CMK (cell line): ENCODE measurements at places on chromosomes 6 and 20.

- DNase-seq = no peak
These were observed 28.1 kb downstream of the NCOA6 start for GRCh38 chr20:34797012-34797995.

DNA sequence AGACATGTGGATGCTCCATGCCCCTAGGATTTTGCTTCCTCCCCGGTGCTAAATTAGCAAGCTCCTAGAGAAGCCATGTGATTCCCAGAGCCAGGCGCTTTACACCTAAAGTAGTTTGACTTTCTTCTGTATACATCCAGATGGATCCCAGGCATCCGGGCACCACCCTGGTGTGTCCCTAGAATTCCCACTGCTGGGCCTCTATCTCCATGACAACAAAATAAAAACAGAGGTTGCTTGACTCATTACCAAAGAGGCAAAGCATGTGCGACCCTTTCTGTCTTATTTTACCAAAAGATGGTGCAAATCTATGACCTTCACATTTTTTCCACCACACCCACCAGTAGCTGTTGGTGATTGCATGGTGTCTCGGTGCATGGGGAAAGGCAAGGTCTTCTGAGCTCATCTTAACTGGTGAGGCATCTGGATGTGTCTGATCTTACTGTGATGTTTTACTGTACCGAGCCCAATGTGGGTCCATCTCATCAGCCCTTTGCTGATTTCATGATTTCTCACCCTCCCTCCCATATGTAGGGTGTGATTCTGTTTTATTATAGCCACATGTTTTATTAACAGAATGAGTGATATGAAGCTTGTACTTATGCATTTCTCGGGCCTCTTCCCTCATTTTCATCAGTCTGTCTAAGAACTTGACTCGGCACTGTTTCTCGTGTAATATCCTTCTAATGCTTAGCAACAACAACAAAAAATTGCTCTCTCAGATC, 27.4 kb upstream of the VAPB start:
- no peak for DNase-seq

DNA sequence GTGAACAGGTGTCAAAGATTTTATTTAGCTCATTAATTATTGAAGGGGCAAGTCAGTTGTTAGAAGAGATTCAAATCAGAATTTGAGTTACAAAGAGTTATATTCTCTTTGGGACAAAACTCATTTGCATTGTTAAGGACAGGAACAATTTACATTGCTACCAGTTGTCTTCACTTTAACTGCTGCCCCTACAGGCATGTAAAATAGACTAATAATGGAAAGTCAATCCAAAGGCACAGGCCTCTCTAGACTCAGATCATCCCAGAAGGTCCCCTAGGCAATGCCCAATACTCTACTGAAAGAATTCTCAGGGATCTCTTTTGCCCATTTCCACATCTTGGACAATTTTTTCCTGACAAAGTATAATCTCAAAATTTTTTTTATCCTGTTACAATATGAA, 95.7 kb downstream of the SCP2D1 start:
- DNase-seq = no peak

- no peak for DNase-seq
These were observed 3.7 kb downstream of the PIM1 start for GRCh38 chr6:37173493-37174195.

DNA sequence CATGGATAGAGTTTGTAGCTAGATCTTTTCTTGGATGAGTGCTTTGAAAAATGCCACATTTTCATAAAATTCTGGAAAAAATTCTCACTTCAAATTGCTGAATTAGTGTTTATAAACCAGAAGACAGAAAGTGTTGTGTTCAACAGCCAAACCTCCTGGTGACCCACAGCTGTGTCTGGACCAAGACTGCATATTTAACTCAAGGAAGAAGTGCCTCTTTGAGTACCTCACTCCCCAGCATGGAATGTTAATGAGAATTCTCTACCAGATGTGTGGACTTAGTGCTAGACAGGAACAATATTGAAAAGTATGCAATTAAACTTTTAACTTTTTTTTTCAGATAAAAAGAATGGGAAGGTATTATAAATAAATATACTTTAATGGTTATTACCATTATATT, 609.3 kb downstream of the COL12A1 start:
- no peak for DNase-seq

DNA sequence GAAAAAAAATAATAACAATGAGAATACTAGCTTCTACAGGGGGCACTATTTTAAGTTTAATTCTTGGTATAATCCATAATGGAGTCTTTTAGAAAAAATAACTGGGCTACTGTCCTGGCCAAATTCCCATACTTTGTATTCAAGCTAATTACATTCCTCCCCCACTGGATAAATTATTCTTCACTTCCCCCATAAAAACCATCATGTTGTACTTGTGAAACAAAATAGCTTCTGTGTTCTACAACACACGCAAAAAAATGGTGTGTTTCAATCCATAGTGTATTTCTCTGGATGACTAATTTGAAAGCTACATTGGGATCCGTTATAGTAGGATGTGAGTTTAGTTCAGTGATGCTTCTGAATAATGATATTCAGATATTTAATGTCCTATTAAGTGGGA, 21.6 kb upstream of the HDDC2 start:
- DNase-seq = no peak

GRCh38 chr6:50815436-50816114, 3.1 kb upstream of the TFAP2B start:
- DNase-seq = no peak

GRCh38 chr6:18118330-18118729, 4.1 kb downstream of the NHLRC1 start:
- DNase-seq = no peak

GRCh38 chr20:25453035-25453810, 45.8 kb downstream of the GINS1 start:
- no peak for DNase-seq

DNA sequence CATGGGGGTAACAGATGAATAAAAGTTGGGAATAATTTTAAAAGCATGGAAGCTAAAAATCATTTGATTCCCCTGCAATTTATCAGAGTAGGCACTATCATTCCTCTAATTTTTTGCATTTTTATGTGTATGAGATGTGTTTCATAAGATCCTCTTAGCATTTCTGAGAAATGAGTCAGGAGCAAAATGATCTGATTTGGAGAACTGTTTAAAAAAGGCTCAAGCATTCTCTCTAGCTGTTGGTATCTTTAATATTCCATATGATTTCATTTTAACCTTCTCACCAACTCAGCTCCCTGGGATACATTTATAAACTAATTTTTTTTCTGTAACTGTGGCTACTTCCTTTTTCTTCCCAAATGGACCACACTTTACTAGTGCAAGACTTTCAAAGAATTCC, 60.9 kb downstream of the MCHR2 start:
- DNase-seq = no peak

DNA sequence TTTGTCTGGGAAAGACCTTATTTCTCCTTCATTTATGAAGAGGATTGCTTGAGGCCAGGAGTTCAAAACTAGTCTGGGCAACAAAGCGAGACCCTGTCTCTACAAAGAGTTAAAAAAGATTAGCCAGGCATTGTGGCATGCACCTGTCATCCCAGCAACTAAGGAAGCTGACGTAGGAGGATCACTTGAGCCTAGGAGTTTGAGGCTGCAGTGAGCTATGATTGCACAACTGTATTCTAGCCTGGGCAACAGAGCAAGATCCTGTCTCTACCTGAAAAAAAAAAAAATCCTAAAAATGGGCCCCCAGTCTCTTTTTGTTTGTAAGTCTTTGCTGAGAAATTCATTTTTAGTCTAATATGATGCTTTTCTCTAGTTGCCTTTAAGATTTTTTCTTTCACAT, 29.2 kb upstream of the EIF2S2 start:
- no peak for DNase-seq

DNA sequence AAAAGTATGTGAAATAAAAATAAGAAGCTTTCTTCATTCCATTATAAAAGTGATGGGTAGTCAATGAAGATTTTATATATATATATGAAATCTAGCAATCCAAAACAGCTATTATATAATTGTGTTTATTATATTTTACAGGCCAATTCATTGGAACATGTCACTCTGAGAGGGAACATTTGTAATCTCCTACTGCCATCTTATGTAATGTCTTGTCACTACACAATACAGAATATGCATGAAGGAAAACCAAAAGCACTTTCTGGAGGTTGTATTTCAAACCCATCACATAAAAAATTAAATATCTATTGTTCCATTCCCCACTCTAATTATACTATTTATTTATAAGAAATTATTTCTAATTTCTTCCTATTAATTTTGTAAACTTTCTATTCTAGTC, 31.5 kb upstream of the IRAK1BP1 start:
- DNase-seq = no peak

DNA sequence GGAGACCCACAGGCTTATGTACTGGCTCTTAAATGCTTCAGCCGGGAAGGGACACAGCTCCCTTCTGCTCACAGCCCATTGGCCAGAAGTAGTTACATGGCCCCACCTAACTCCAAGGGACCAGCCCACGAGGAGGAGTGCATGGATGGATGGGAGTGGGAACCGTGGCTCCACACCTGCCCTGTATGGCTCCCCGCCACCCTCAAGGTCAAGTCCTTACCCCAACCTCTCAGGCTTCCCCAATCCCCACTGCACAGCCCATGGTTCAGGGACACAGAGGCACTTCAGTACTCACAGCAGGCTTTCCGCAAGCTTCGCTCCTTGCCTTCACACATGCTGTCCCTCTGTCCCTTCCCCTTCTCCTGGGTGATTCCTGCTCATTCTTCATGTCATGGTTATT, 137.9 kb upstream of the KCNG1 start:
- DNase-seq = no peak

GRCh38 chr20:63457737-63458136, 14.7 kb downstream of the KCNQ2 start:
- DNase-seq = no peak

DNA sequence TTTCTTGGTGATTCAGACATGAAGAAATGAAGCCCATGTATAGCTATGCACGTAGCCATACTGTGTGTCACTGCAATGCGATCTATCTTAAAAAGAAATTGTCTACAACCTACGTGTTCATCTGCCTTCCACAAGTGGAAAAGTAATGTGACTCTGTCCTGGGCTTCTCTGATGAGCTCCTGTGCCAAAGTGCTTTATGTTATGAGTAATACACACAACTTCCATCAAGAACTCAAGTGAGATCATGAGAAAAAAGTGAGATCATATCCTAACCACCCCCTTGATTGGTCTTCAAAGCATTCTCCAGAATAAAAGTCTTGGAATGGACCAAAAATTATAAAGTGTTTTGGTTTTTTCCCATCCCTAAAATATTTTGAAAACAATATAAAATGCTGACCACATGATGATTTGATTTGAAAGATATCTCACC, 114.3 kb downstream of the DST start:
- DNase-seq = no peak

GRCh38 chr6:139416146-139416545, 41.7 kb upstream of the CITED2 start:
- DNase-seq = no peak

- DNase-seq = no peak
These were observed 395.1 kb upstream of the CNR1 start for GRCh38 chr6:88561034-88561953.

- DNase-seq = no peak
These were observed 8.0 kb downstream of the HTR1B start for GRCh38 chr6:77455271-77455670.

DNA sequence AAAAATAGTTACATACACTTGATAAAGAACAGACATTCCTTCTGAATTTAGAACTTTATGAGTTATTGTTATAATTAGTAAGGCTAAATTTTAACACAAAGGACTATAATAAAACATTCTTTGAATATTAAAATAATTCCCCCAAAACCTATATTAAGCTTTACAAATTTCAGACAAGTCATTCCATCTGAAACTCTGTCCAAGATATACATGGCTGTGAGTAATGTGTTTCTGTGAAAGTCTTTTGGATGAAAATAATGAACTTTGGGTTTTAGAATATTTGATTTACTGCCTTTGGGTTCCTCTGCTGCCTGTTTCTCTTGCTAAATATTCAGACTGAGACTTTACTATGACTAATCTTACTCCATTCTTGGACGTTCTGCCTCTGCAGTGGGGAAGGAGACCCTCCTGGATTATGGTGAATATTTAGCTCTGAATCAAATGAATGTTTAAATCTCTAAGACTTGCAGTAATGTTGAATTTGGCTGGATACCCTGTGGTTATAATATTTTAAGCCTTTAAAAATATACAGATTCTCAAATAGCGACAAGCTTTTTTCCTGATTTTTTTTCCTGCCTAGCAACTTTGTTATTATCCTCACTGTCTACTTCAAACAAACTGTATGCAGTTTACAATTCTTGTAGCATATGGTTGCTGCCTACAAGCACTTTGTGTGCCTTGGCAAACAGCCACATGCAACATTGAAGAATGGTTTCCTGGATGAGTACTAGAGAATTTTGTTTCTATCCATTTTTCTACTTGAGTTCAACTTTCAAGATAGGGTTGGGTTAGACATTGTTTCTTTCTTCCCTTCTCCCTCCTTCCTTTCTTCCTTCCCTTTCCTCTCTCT, 51.4 kb downstream of the TXLNB start:
- DNase-seq = no peak
